BJ (cell line): ENCODE measurements at places on chromosomes 7 and 10. TPM values are rescaled to one million over a fixed set of nuclear protein-coding genes. Genes with fewer than 3 reads are reported as not detected.
A peak's percentile ranks its signal among the peaks of the same experiment; 100 is the strongest.

GRCh38 chr10:63753808-63754207 lies 232.6 kb downstream of the REEP3 start:
- no peak for DNase-seq

DNA sequence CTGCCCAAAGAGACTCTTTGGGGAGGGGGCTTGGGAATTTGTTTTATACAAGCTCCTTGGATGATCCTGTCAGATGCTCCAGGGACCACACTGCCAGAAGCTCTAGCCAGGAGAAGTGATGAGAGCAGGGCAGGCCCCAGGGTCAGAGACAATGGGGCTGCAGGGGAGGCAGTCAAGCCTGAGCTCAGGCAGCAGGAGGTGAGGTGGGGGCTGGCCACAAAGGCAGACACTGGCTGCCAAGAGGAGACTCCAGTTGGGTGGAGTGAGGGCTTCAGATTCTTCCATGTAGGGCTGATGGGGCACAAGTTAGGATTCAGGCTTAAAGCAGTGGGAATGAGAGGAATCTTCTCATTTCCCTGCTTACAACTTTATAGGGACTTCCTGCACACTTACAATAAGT lies 35.6 kb upstream of the LOXL4 start:
- DNase-seq = no peak

- DNase-seq = no peak
Observed at GRCh38 chr7:20141666-20142065, 75.5 kb downstream of the MACC1 start.

GRCh38 chr10:127168261-127168660 lies 28.1 kb downstream of the INSYN2A start:
- DNase-seq = no peak

DNA sequence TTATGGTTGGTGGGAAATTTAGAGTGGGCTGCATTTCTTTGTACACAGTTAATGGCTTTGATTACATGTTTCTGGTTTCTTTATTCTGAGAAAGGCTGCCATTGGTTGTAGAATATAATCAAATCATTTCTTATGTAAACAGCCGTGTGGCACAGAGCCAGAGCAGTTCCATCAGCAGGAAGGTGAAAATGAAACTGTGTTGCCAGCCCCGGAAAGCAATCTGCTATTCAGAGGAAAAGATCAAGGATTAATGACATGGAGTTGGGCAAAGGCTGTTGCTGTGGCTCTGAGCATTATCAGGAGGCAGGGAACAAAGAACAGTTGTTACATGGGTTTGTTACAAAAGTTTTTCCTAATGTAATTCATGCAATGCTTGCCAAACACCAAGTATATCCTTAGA lies 74.2 kb upstream of the ZNF716 start:
- DNase-seq = no peak

GRCh38 chr7:112103246-112103645 lies 103.0 kb downstream of the DOCK4 start:
- DNase-seq = no peak

- DNase-seq = no peak
Observed at GRCh38 chr10:114631090-114631665, 26.9 kb downstream of the ABLIM1 start.

DNA sequence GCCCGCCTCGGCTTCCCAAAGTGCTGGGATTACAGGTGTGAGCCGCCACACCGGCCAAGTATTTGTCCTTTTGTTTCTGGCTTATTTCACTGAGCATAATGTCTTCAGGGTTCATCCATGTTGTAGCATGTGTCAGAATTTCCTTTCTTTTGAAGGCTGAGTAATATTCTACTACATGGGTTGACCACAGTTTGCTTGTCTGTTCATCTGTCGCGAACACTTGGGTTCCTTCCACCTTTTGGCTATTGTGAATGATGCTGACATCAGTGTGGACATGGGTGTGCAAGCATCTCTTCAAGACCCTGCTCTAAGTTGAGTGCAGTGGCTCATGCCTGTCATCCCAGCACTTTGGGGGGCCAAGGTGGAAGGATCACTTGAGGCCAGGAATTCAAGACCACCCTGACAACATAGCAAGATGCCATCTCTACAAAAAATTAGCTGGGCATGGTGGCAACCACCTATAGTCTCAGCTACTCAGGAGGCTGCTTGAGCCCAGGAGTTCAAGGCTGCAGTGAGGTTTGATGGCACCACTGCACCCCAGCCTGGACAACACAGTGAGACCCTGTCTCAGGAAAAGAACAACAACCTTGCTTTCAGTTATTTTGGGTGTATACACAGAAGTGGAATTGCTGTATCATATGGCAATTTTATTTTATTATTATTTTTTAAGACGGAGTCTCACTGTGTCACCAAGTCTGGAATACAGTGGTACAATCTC lies 17.0 kb downstream of the CHST12 start:
- DNase-seq = no peak

GRCh38 chr7:38107486-38107893 lies 70.6 kb upstream of the STARD3NL start:
- no peak for DNase-seq

DNA sequence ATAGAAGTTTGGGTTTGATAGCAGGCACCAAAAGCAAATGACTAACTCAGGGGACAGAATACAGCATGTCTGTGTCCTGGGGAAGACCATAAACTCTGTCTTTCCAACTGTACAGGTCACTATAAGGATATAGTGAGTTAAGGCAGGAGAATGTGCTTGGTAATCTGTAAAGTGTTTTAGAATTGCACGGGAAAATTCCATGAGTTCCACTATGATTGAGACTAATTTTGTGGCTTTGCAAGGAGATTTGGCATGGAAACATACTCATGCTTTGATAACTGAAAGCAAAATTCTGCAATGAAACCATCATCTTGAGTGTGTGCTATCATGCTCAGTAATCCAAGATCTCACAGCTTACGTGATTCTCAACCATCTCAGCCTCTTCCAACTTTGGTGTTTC lies 152.6 kb downstream of the PKD1L1 start:
- DNase-seq = peak; percentile 98

DNA sequence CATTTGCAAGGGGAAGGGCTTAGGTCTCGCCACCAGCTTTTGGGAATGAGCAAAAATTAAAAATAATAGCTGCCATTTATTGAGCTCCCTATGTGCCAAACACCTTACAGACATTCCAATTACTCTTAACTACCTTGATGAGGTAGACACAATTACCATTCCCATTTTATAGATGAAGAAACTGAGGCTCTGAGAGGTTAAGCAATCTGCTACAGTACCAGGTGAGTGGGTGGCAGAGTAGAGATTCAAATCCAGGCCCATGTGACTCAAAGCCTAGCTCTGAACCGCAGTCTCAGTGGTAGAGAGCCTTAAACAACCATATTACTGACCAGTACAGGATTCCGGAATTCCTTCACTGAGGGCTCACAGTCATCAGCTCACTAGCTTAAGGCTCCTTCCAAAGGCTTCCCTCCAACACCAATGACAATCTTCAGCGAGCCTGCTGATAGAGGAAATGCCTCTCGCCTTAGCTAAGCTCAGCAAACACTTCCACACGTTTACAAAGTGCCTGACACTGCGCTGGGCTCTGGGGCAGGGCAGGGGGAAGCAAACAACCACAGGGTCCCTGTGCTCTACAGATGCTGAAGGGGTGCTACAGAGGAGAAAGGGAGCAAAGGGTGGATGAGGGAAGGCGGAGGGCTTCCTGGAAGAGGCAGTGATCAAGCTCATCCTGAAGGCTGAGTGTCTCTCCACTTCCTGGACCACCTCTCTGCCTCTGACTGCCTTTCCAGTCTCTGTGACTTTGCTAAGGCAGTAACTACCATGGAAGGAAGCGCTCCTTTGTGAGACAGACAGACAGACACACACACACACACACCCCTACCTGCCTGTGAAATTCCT lies 7.4 kb downstream of the LRRC20 start:
- DNase-seq = no peak

- no peak for DNase-seq
Observed at GRCh38 chr7:104983076-104983577, 30.9 kb upstream of the KMT2E start.

Gene IFT22
- polyA plus RNA-seq = 59.0 and 65.2 TPM in 2 replicates

Gene RBP4
- polyA plus RNA-seq = 0.22 and 0.26 TPM in 2 replicates

- no peak for DNase-seq
Observed at GRCh38 chr7:129947049-129947448, 5.7 kb downstream of the UBE2H start.

- no peak for DNase-seq
Observed at GRCh38 chr10:90464329-90464728, 393.5 kb downstream of the HTR7 start.

Gene SEPTIN14
- not detected in 2 replicates for polyA plus RNA-seq

DNA sequence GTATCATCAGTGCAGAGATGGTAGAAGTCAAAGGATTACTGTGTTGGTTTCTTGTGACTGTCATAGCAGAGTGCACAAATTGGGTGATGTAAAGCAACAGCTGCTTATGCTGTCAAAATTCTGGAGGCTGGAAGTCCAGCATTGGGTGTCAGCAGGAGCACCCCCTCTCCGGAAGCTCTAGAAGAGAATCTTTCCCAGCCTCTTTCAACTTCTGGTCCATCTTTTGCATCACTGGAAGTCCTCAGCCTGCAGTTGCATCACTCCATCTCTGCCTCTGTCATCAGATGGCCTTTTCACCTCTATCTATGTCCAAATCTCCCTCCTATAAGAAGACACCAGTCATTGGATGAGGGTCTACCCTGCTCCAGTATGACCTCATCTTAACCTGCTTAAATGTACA lies 35.8 kb upstream of the GALNTL5 start:
- DNase-seq = no peak

Gene EDRF1
- 15.7 and 20.1 TPM in 2 replicates for polyA plus RNA-seq

GRCh38 chr10:28375399-28376354 lies 72.8 kb upstream of the MPP7 start:
- no peak for DNase-seq

Gene CLEC2L
- polyA plus RNA-seq = not detected in 2 replicates

Gene GHRHR
- not detected in 2 replicates for polyA plus RNA-seq

DNA sequence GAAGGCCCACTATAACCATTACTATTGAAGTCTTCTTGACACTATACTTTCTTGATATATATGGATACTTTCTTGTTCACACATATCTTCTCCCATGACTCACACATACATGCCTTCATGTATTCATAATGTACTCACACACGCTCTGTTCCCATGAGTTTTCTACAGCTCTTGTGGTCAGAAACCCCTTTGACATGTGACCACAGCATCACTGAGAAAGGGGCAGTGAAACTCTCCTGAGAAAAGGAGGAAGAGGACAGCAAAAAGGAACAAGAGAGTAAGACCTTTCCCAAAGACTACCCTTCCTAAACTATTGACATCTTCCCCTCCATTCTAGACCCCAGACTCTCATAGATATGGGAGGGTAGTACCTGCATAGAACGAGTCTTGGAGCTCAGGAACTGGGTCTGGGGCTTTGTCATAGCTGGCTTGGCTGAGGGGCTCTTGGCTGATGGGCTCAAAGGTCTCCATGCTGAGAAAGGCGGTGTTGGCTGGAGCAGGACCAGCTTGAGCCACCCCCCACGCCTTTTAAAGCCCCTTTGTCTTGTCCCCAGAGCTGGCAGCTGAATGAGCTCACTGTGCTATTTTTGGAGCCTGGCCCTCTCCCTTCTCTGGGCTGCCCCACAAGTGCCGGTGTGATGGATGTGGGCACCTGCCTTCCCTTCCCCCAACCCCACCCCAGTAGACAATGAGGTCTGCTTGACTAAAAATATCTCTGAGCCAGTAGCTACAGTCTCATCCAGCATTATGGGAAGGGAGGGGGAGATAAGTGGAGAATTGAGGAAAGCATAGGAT lies 5.1 kb downstream of the SYNPO2L start:
- peak; percentile 19 for DNase-seq

Gene PRLHR
- not detected in 2 replicates for polyA plus RNA-seq

Gene C7orf57
- polyA plus RNA-seq = 0.07 TPM in 2 replicates
